ENCODE measurements at places on chromosomes 13 and 19.

DNA sequence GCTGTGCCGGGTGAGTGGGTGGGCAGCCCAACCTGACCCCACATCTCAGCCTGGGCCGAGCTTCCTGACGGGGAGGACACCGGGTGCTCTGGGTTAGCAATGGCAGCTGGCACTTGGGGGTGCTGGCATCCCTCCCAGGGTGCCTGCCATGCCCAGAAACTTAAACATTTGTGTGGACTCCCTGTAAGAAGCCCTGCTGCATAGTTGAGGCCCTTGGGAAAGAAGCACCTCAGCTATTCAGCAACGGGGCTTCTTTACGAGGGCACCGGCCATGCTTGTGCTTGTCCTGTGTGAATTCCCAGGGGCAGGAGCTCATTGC lies 33.8 kb upstream of the MEDAG start:
- no peak for DNase-seq

GRCh38 chr13:59312776-59313175 lies 851.0 kb downstream of the DIAPH3 start:
- no peak for DNase-seq

DNA sequence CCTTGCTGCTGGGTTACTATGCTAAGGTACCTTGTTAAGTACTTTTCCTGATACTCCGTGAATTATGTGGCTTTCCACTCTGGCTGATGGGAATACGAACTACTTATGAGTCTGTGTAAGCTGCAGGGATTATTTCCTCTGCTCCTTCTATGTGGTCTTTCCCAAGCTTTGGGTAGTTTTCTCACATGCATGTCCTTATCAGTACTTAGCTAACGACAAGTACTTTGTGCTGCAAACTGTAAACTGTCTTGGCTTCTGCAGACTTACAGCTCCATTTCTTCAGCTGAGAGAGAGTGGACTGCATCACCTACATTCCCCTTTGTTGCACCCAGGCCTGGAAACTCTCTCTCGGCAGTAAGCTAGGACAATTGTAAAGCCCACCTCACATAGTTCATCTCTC lies 76.6 kb downstream of the FGF9 start:
- no peak for DNase-seq

GRCh38 chr19:39128516-39129079 lies 3.0 kb downstream of the PAK4 start:
- DNase-seq: no peak

DNA sequence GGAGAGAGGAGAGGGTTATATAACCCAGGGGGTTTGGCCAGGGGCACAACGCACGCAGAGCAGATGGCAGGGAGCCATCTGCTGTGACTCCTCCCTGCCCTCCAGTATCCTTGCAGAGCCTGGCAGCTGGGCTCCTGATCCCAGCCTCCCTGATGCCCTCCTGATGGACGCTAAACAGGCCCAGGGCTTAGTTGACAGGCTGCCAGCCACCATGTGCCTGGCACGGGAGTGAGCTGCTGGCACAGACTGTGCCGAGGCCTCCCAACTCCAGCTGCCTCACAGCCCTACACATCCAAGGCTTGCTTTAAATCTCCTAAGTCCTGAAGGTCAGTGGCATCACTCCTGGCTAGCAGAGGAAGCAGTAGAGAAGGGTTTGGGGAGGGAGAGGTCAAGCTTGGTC lies 16.7 kb downstream of the SYDE1 start:
- DNase-seq: no peak
